ENCODE measurements at places on chromosomes 13 and 19.

- no peak for DNase-seq
These were observed 80.9 kb upstream of the UQCRFS1 start for GRCh38 chr19:29293736-29294342.

GRCh38 chr13:43078399-43078798 lies 55.0 kb downstream of the DNAJC15 start:
- no peak for DNase-seq

GRCh38 chr19:55545443-55545842 lies at the start of gene SBK3:
TSS of gene SBK3 (minus strand) at chr19:55545543. CDS start at chr19:55545543, 0 bp downstream.
- no peak for DNase-seq

GRCh38 chr19:40697007-40697406 lies 6.6 kb upstream of the NUMBL start:
- DNase-seq, result no peak

DNA sequence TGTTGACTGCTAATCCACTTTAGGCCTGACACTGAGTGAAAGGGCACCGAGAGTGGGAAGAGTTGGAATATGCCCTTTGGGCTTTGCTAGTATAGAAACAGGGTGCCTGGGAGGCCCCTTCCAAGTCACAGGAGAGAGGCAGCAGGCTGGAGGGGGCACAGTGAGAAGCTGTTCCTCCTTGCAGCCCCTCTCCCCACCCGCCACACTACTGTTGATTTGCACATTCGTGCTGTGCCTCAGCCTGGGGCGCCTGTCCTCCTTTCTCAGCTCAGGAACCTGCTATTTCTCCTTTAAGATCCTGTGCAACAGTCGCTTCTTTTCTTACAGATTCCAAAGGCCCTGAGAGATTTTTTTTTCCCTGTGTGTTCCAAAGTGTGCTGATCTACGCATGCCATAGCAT lies 2.8 kb upstream of the B3GLCT start:
- no peak for DNase-seq

GRCh38 chr19:4939466-4939865 lies 29.4 kb upstream of the KDM4B start:
- no peak for DNase-seq

DNA sequence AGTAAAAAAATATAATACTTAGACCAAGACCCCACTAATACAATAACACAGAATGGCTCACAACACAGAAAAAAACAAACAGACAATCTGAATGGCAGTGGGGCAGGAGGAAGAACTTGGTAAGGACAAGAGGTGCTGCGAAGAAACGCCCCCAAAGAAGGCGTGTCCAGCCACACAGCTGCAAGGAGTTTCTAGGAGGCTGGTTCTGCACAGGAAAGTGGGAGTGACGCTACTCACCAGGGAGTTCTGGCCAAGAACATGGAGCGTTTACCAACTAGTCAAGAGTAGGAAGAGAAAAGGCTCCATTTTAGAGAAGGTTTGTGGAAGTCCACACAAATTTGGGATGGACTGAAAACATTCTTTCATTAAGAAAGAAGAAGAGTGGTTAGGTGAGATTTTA lies 95.3 kb upstream of the SLC15A1 start:
- DNase-seq, result no peak

DNA sequence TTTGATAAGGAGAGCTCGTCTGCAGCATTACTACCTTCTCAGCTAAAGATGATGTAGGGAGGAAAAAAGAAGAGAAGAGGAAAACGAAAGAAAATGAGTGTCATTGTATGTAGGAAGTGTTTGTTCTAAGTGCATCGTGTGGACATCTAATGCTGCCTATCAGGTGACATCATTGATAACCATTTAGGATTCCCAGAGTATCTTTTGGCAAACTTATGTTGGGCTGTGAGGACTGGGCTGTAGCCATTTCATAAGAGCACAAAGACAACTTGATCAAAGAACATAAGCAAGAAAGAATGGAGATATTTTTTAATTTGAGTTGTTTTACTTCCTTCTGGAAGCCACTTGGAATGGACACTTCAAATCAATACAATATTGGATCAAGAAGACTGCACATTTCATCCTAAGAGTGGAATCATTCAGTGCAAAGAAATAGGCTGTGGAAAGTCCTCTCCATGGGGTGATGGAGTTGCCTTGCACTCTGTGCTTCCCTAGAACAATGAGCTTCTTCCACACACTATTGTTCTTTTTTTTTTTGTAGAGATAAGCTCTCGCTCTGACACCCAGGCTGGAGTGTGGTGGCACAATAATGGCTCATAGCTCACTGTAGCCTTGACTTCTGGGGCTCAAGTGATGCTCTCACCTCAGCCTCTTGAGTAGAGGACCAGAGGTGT lies 52.4 kb upstream of the UBL3 start:
- DNase-seq, result no peak

GRCh38 chr19:41116261-41116660 lies 2.0 kb downstream of the CYP2F1 start:
- no peak for DNase-seq

Measured in D721Med (cell line).